ENCODE measurements at places on chromosomes 13 and 19.
A peak's percentile ranks its signal among the peaks of the same experiment; 100 is the strongest.

DNA sequence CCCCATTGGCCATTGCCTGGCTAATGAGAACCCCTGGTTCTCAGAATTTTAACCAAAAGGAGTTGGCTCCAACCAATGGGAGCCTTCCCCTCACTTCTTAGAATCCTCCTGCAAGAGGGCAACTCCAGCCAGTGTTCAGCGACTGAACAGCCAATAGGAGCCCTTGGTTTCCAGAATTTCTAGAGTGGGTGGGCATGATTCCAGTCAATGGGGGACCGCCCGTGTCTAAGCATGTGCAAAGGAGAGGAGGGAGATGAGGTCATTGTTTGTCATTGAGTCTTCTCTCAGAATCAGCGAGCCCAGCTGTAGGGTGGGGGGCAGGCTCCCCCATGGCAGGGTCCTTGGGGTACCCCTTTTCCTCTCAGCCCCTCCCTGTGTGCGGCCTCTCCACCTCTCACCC is 9.5 kb upstream of the SWSAP1 start:
- no peak for DNase-seq

GRCh38 chr19:55686311-55687050 is 11.5 kb downstream of the EPN1 start:
- DNase-seq: no peak

DNA sequence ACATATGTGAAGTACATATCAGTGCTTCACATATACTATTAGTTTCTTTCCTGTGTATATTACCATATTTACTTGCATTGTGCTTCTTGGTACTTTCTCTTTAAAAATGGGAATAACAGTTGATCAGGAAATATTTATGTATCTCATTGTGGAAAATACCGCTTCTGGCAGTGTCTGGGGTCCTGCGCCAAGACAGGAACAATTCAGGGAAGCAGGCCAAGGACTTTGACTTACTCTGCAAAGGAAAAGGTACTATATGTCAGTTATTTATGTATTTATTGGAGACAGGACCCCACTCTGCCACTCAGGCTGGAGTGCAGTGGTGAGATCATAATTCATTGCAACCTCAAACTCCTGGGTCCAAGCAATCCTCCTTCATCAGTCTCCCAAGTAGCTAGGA is 57.7 kb upstream of the NBEA start:
- DNase-seq: no peak

GRCh38 chr19:41887711-41888382 is 4.9 kb downstream of the ARHGEF1 start:
- DNase-seq: no peak

- DNase-seq: no peak
These were observed 295.4 kb upstream of the MAB21L1 start for GRCh38 chr13:35771898-35772297.

- DNase-seq: peak; percentile 39
These were observed 110.5 kb downstream of the ENOX1 start for GRCh38 chr13:43676320-43676719.

DNA sequence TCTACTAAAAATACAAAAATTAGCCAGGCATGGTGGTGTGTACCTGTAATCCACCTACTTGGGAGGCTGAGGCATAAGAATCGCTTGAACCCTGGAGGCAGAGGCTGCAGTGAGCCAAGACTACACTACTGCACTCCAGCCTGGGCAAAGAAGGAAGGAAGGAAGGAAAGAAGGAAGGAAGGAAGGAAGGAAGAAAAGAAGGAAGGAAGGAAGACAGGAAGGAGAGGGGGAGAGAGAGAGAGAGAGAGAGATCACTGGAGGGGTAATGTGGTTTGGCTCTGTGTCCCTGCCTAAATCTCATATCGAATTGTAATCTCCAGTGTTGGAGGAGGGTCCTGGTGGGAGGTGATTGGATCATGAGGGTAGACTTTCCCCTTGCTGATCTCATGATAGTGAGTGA is 165.5 kb downstream of the KCTD15 start:
- DNase-seq: no peak

DNA sequence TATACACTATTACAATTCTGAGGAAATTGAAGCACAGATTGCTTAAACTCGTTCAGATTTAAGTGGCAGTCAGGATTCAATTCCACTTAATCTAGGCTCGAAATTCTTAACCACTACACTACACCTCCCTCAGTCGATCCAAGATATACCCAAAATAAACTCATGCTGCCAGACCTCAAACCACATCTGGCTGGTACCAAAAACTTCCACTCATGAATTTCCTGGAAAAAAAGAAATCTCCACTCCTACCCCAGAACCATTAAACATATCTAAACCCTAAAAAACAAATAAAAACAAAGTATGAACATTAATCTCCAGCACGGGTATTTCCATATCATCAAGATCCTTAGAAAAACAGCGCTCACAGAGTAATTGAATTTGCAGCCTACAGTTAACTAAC is 1.1 kb downstream of the ZFP30 start:
- no peak for DNase-seq

DNA sequence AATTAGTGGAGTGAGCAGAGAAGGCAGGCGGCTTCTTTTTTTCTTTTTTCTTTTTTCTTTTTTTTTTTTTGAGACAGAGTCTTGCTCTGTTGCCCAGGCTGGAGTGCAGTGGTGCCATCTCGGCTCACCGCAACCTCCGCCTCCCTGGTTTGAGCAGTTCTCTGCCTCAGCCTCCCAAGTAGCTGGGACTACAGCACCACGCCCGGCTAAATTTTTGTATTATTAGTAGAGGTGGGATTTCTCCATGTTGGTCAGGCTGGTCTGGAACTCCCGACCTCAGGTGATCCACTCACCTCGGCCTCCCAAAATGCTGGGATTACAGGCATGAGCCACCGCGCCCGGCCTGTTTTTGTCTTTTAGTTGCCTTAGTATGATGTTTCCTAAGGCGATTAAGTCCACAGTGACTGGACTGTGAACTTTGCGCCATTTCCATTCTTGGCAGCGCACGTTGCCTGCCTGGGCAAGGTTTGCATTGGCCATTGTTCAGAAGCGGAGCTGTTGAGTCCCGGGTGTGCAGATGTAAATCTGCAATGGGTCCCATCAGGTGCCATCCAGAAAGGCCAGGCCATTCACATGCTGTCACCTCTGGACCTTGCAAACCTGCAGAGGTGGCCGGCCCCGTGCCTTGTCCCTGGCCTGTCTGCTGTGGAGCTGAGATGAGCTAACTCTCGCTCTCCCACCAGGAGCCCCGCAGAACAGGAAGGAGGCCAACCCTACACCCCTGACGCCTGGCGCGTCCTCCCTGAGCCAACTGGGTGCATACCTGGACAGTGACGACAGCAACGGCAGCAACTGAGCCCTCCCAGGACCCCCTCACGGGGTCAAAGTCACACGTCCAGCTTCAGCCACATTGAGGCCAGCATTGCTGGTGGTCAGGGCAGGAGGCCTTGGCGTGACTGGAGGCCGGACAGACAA is 10.9 kb upstream of the SHD start:
- DNase-seq: no peak

DNA sequence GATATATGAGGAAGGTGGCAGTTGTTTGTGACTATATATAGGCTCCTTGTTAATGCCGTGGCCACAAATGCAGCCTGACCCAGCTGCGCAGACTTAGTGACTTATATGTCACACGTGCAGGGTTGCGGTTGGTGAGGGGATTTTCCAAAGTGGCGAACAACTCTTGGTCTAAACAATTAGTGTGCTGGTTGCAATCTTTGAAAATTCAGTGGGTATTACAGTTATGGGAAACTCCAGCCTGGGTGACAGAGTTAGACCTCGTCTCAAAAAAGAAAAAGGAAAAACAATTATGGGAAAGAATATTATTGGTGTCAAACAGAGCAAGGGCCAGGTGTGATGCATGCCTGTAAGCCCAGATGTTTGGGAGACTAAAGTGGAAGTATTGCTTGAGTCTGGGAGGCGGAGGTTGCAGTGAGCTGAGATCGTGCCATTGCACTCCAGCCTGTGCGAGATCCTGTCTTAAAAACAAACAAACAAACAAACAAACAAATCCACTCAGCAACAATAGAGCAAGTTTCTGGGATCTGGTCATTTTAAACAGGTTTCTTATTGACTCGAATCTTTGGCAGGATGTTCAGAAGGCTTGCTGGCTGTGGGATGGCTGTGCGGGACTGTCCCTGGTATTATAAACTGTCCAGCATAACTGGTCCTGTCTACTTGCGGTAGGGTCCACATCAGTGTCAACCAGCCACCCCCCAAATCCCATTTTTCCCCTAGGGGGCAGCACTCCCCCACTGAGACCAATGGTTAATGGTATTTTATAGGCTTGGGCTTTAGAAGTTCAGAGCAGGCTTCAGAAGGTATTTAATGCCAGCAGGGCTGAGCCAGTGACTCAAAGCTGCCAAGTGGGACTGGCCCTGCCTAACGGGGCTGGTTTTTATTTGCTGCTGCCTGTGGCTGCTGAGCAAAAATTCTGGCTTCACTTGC is 15.4 kb downstream of the RELB start:
- peak; percentile 88 for DNase-seq

- DNase-seq: no peak
These were observed 1.8 kb upstream of the SHD start for GRCh38 chr19:4277191-4277696.

- DNase-seq: no peak
These were observed 3.8 kb downstream of the BST2 start for GRCh38 chr19:17401628-17402027.

DNA sequence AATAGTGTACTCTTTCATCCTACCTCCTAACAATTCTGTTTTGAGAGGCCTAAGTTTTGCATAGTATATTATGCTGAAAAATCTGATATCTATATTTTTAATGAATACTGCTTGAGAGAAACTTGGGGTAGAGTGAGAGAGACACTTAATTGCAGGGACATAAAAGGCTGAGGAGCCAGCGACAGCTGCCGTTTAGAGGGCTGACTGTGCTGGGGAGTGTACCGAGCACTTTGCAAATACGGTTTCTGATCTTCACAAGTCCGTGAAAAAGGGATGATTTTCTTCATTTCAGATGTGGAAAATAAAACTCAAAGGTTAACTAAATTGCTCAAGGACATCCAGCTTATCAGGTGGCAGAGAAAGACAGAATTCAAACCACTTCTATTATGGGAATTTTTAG is 97.4 kb downstream of the CAB39L start:
- DNase-seq: no peak

DNA sequence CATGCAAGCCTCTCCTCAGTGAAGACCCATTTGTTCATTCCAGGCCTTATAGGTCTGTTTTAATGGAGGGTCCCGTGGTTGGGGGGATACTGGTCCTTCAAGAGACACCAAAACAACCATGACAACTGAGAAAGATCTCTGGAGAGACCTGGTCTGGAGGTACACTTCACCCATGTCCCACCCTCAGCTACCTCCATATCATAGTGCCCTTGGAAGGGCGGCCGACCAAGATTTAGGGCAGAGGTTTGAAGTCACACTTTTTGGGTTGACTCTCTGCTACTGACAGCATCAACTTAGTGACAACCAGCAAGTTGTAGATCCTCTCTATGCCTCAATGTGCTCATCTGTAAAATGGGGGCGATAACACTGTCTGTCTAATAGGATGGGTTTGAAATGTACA is 177.3 kb downstream of the TSHZ3 start:
- DNase-seq: no peak

GRCh38 chr13:26616126-26616525 is 58.6 kb downstream of the WASF3 start:
- DNase-seq: no peak

DNA sequence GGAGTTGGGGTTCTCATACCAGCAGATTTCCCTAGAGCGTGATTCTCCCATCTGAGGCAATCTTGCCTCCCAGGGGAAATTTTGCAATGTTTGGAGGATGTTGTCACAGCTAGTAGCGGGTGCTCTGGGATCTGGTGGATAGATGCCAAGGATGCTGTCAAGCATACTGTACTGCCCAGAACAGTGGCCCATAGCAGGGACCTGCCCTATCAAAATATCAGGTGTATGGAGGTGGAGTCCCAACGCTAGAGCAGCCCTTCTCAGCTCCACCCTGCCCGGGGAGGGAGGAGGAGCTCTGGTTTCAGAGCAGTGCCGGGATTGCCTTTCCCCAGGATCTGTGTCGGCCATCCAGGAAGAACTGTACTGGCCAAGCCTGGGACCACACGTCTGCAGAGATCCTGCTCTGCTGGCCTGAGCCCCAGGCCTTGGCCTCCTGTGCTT is 10.9 kb upstream of the QTRT1 start:
- DNase-seq: peak; percentile 28

DNA sequence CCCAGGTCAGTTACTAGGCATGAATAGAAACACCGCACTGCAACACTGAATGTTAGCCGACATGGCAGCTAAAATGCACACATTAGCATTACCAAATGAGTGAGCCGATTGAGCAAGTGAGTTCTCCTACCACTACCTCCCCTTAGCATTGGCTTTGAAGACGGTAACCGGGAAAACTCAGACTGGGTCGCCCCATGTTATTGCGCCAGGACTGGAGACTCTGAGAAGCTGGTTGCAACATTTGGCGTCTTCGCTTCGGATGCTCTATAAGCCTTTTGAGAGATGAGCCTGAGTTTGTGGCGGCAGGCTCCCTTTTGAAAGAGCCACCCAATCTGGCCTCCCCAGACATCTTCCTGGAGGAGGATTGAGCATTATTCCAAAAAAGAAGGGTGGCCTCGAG is 68.5 kb upstream of the POMP start:
- DNase-seq: no peak
